ENCODE measurements at places on chromosomes 2 and 18.

GRCh38 chr2:225090746-225091145 lies 48.5 kb upstream of the DOCK10 start:
- DNase-seq, result no peak

GRCh38 chr2:139142252-139142880 lies 362.2 kb upstream of the NXPH2 start:
- DNase-seq, result no peak

DNA sequence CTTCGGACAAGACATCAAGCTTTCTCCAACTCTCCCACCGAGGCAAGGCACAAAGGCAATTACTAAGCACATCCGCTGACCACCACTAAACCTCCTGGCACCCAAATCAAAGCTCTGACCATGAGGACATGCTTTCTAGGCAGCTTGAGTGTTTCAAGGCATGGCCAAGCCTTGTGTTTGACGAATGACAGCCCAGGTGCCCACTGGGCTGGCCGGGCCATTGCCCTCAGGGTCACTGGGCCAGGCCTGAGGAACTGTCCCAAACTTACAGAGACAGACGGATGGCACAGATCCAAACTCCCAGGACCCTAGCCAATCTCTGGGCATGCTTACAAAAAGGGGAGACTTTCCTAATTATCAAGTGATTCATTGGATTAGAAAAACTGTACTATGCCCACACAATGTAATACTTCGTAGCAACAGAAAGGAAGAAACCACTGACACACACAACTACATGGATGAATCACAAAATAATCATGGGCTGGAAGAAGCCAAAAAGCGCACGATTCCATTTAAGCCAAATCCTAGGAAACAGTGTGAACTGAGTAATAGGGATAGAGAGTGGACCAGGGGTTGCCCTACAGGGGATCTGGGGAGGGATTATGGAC lies 20.2 kb downstream of the CRACDL start:
- no peak for DNase-seq

DNA sequence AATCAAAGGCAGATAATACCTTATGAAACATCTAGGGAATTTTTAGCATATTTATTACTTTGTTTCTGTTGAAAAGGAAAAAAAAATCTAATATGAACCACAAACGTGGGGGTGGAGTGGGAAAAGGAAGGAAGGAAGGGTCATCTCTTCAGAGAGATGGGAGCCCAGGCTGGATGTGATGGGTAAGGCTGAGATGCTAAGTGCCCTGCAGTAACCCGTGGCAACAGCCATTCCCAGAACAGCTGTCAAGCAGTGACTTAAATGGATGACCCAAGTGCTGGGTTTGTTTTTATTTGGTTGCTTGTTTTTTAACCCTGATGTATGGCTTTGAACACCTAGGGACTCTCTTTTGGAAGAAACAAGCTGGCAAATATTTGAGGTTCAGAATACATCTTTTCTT lies 50.7 kb upstream of the KLF7 start:
- DNase-seq, result no peak

- DNase-seq, result no peak
Observed at GRCh38 chr2:101574622-101575021, 99.7 kb upstream of the RFX8 start.

DNA sequence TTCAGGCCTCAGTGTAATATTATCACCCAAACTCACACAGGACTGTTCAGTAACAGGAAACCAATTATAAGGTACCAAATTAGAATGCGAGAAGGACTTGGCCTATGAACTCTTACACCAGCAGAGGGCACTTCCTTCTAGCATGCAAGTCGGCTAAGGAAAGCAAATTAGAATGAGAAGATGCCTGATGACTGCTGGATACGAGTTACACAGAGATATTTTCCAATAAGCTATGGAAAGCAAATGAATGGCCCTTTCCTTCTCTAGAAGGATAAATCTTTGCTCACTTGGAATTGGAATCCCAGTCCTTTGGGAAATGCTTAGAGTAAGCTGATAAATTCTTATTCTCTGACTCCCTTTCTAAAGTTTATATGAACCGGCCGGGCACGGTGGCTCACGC lies 109.8 kb downstream of the AP1S3 start:
- no peak for DNase-seq

DNA sequence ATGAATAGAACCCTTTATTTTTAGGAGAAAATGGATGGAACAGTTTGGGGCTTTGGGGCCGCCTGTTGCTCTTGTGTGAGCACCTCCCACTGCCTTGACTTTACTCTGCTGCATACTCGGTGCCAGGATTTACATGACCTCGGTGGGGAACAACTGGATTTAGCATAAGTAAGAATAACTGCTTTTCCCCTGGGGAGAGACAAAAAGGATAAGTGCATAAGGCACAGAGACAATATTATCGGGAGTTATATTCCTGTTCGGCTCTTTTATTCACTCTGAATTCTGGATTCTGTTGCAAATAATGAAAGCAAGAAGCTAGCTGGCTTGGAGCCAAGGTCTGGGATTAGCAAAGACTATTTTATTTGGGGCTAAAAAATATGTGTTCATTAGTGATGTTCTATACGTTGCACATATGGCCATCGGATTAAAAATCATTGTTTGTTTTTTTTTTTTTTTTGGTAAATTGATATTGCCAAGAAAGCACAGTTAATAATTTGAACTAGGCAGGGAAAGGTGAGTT lies 69.8 kb downstream of the CYBRD1 start:
- no peak for DNase-seq

GRCh38 chr2:178452334-178452733 lies 1.2 kb downstream of the PJVK start:
- no peak for DNase-seq

DNA sequence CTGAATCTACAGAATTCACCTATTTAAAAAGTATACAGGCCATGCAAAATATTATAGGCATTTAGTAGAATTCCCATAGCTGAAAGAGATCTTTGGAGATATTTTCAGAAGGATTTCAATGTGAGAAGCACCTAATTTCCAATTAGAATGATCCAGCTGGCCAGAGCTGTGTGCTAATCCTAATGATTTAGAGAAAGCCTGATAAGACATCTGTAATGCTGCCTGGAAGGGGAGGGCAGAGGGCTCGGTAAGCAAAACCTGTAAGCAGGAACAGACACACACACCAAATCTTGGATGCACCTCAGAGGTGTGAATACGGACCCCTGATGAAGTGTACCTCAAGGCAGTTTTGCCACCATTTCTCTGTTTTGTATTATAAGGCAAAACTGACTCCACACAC lies 14.0 kb downstream of the SERTAD2 start:
- no peak for DNase-seq

DNA sequence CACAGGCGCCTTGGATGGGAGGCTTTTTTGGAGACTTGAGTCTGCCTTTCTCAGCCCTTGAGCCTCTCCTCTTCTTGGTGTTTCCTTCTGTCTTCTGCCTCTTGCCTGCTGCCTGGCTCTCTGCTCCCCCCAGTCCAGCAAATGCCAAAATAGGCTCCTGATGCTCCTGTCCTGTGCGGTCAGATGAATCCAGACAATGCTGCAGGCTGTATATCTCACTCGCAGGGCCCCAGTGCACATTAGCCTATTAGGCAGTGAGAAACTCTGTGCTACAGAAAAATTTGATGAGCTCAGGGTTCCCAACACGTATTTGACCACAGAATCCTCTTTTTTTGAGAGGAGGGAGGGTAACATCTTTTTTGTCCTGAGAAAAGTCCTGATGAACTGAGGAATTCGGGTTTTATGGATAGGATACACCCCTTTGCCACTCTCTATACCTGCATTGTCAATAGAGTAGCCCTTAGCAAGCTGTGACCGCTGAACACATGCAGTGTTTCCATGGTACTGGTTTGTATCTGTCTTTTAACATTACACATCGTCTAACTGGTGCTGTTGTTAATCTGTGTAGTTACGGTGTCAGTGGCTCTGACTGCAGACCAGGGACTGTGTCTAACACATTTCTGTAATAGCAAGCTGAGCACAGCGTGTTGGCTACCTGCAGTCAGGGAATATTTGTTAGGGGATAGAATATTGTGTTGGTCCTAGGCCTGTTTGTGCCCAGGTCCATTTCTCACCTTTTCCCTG lies 50.8 kb downstream of the FAM228A start:
- DNase-seq, result no peak

GRCh38 chr2:44135771-44136170 lies 32.9 kb upstream of the PPM1B start:
- DNase-seq, result no peak
